Forelimb muscle (tissue), 1 donor: ENCODE measurements at places on chromosomes 7 and 10. TPM values are rescaled to one million over a fixed set of nuclear protein-coding genes. Genes with fewer than 3 reads are reported as not detected.

The EIF4H gene
- polyA plus RNA-seq: 208 TPM

DNA sequence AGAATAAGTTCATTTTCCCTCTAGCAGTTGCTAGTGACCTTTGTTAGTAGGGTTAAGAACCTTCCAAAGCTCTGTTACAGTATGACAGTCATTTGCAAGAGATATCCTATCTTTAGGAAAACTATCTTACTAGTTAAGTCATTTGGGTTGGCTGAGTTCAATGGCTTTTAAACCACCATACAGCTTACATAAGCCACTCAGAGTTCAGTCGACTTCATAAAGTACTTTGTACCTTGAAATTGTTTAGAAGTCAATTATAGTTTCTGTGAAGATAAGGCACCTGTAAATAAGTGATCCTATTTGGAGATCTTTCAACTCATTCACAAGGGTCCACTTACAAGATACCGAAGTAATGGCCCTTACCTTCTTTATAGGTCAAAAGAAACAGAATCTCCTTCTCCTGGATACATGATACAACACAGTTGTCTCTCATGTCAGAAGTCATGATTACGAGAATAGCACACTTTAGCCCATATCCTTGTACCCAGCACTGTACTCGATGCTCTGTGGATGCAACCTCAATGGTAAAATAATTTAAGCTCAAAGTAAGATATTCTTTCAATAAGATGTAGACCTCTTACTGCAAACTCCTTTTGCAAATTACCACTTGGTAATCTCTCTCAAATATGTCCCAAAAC, 11.9 kb upstream of the ABCC2 start:
- no peak for DNase-seq

- no peak for DNase-seq
Measured at GRCh38 chr10:79322616-79323543, 24.4 kb upstream of the PPIF start.

GRCh38 chr10:13632884-13633440, 46.2 kb downstream of the PRPF18 start:
- DNase-seq: no peak

The VSTM2A gene
- polyA plus RNA-seq: not detected

- no peak for DNase-seq
Measured at GRCh38 chr7:148286150-148286549, 304.4 kb upstream of the C7orf33 start.

- DNase-seq: no peak
Measured at GRCh38 chr7:81161451-81162075, 242.7 kb upstream of the SEMA3C start.

The MRC1 gene
- polyA plus RNA-seq: 14.5 TPM

GRCh38 chr7:22485189-22485588, 14.8 kb downstream of the STEAP1B start:
- DNase-seq: no peak

The GHRHR gene
- 0.54 TPM for polyA plus RNA-seq

DNA sequence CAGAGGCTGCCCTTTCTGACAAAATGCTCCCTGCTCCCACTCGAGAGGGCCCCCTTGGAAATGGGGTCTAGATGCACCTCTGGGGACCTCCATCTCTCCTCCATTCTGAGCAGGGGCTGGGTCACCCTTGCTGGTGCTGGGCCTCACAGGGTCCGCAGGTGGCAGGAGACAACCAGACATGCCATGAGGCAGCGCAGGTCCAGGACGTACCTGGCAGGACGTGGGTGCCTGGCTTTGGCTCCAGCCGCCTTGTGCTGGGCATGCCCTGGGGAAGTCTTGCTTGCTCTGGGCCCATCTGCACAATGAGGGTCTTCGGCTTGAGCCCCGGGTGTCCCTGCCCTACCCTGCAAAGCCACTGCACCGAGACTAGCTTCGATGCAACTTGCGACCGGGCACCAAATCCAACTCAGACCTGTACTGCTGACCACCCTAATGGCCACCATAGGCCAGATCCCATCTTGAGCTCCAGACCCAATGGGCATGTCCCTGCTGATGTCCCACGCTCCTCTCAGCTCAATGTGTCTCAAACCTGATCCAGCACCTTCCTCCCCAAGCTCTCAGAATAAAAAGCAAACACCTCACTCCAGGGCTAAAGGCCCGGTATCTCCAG, 107.0 kb downstream of the FAM53B start:
- no peak for DNase-seq

- no peak for DNase-seq
Measured at GRCh38 chr10:68781613-68782574, 45.4 kb upstream of the STOX1 start.

The GPR22 gene
- polyA plus RNA-seq: 0.11 TPM

GRCh38 chr7:7696458-7697119, 21.8 kb downstream of the RPA3 start:
- DNase-seq: no peak

DNA sequence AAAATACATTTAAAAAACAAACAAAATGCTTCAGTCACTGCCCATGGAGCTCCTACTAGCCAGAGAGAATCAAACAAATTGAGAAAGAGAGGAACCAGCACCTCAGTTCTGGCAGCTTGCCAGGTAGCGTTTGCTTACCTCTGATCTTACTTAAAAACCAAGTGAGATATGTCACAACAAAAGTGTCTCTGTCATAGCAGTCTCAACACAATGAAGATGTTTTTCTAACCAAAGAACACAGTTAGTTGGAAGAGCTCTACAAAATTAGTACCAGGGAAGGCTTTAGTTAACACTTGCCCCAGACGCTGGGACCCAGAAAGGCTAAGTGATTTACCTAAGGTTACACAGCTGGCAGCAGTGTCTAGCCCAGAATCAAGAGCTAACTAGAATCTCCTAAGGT, 3.4 kb downstream of the DOCK4 start:
- no peak for DNase-seq

- no peak for DNase-seq
Measured at GRCh38 chr10:77771450-77771849, 133.8 kb upstream of the KCNMA1 start.

GRCh38 chr10:22712211-22712955, 2.0 kb downstream of the PIP4K2A start:
- DNase-seq: no peak
